Endothelial cell (in vitro differentiated cells): ENCODE measurements at places on chromosomes 7 and 10.
A peak's percentile ranks its signal among the peaks of the same experiment; 100 is the strongest.

DNA sequence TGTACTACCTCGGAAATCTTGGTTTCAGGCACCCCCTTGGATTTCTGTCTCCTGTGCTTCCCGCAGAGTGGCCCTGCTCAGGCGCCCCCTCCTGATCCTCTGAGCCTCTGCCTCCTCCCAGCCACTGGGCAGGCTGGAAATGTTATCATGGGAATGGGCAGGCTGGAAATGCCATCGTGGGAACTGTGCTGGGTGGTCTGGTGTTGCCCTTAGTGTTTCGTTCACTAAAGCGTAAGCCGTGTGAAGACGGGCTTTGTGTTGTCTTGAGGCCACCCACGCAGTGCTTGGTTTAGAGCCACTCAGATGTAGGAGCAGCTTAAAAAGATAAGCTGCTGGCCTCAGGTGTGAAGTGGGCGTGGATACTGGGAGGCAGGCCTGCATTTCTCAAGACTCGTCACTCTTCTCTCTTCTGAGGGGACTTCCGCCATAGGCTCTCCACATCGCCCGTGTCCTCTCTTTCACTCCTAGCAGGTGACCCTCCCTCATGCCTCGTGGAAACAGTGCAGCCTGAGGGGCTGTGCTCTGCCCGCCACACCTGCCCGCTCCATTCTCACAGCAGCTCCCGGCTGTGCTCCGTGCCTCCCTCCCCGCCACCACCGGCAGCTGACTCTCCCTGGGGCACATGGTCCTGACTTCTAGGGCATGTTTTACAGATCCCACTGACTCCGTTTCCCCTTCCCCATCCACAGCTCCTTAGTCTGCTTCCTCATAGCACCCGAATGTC, 28.5 kb downstream of the PPP2R2D start:
- H3K27me3 ChIP-seq: peaks cover 8% of the 10 kb centered on the region
- H3K4me3 ChIP-seq: peak overlapping the region; percentile 42
- H3K36me3 ChIP-seq: peaks cover 20% of the 10 kb centered on the region
- H3K4me1 ChIP-seq: peaks cover 60% of the 10 kb centered on the region
- peak overlapping the region; percentile 62 for H3K27ac ChIP-seq
- no peak for DNase-seq

GRCh38 chr7:88216276-88216675, 3.6 kb downstream of the SRI start:
- DNase-seq: no peak
- peaks cover 2% of the 10 kb centered on the region for H3K27me3 ChIP-seq
- H3K27ac ChIP-seq: no peak overlapping the region
- H3K36me3 ChIP-seq: peaks cover 22% of the 10 kb centered on the region
- peaks cover 17% of the 10 kb centered on the region for H3K4me1 ChIP-seq
- no peak overlapping the region for H3K4me3 ChIP-seq

GRCh38 chr10:132420981-132421846, 24.2 kb downstream of the PWWP2B start:
- peaks cover 4% of the 10 kb centered on the region for H3K4me1 ChIP-seq
- H3K4me3 ChIP-seq: no peak overlapping the region
- H3K36me3 ChIP-seq: no peaks in the 10 kb centered on the region
- H3K27me3 ChIP-seq: peaks cover 11% of the 10 kb centered on the region

- H3K27ac ChIP-seq: no peak overlapping the region
- no peaks in the 10 kb centered on the region for H3K36me3 ChIP-seq
- H3K4me1 ChIP-seq: no peaks in the 10 kb centered on the region
- no peak for DNase-seq
- no peaks in the 10 kb centered on the region for H3K27me3 ChIP-seq
Measured at GRCh38 chr7:48643431-48644013, 280.8 kb upstream of the CDC14C start.

- H3K4me3 ChIP-seq: no peak overlapping the region
- no peaks in the 10 kb centered on the region for H3K36me3 ChIP-seq
- H3K27me3 ChIP-seq: no peaks in the 10 kb centered on the region
- H3K27ac ChIP-seq: no peak overlapping the region
- no peak for DNase-seq
Measured at GRCh38 chr10:17950726-17951125, 992 bp upstream of the SLC39A12 start.

DNA sequence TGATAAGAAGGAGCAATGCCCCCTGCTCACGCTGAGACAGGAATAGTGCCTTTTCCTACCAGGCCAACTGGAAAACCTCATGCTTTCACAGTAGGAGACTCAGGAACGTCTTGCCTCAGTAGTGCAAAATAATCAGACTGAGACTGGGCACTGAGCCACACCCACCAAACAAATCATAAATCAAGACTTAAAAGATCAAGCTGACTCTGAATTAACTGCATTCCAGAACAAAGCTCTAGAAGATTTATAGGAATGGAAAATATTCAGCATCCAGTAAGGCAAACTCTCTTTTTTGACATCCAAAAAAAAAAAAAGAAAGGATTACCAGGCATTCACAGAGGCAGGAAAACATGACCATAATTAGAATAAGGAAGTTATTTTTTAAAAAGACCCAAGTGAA, 30.5 kb upstream of the SLC18A3 start:
- no peaks in the 10 kb centered on the region for H3K36me3 ChIP-seq
- H3K4me1 ChIP-seq: no peaks in the 10 kb centered on the region
- H3K27ac ChIP-seq: no peak overlapping the region
- H3K4me3 ChIP-seq: no peak overlapping the region

- no peaks in the 10 kb centered on the region for H3K4me1 ChIP-seq
- peaks cover 1% of the 10 kb centered on the region for H3K27me3 ChIP-seq
- H3K27ac ChIP-seq: no peak overlapping the region
Measured at GRCh38 chr7:45217358-45217757, 59.8 kb downstream of the RAMP3 start.

DNA sequence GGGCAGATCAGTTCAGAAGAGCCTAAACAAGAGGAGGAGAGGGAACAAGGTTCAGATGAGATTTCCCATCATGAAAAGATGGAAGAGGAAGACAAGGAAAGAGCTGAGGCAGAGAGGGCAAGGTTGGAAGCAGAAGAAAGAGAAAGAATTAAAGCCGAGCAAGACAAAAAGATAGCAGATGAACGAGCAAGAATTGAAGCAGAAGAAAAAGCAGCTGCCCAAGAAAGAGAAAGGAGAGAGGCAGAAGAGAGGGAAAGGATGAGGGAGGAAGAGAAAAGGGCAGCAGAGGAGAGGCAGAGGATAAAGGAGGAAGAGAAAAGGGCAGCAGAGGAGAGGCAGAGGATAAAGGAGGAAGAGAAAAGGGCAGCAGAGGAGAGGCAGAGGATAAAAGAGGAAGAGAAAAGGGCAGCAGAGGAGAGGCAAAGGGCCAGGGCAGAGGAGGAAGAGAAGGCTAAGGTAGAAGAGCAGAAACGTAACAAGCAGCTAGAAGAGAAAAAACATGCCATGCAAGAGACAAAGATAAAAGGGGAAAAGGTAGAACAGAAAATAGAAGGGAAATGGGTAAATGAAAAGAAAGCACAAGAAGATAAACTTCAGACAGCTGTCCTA, 52.7 kb upstream of the AGBL3 start:
- no peak overlapping the region for H3K27ac ChIP-seq
- peaks cover 42% of the 10 kb centered on the region for H3K36me3 ChIP-seq
- H3K4me1 ChIP-seq: peaks cover 3% of the 10 kb centered on the region

GRCh38 chr10:29535012-29535777, 99.6 kb downstream of the SVIL start:
- H3K4me1 ChIP-seq: peaks cover 4% of the 10 kb centered on the region
- peaks cover 30% of the 10 kb centered on the region for H3K36me3 ChIP-seq
- peak; percentile 58 for DNase-seq
- peak overlapping the region; percentile 2 for H3K4me3 ChIP-seq
- H3K27me3 ChIP-seq: peaks cover 1% of the 10 kb centered on the region

DNA sequence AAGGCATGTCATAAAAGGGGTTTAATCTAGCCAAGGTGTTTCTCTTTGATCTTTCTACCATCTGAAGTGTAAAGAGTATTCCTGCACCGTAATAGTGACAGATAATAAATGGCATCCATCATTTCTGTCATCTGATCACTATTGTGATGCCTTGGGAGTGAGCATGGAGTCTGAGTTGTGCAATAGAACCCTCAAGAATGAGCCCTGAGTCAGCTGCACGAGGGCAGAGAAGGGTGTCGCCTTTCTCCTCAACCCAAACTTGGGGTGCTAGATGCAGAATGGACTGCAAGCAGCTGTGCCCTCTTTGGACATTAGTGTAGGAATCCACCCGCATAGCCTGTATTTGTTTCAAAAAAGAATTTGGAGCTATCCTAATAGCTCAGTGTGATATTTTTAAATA, 115.2 kb downstream of the ZNF37A start:
- no peak overlapping the region for H3K27ac ChIP-seq
- DNase-seq: no peak
- no peaks in the 10 kb centered on the region for H3K36me3 ChIP-seq
- H3K27me3 ChIP-seq: peaks cover 5% of the 10 kb centered on the region

- no peaks in the 10 kb centered on the region for H3K36me3 ChIP-seq
- no peak overlapping the region for H3K4me3 ChIP-seq
- peaks cover 10% of the 10 kb centered on the region for H3K27me3 ChIP-seq
- no peak for DNase-seq
Measured at GRCh38 chr10:46225597-46225996, 61.2 kb upstream of the ANTXRL start.

GRCh38 chr10:31759124-31759798, 169.4 kb downstream of the ARHGAP12 start:
- H3K27me3 ChIP-seq: peaks cover 12% of the 10 kb centered on the region
- H3K4me1 ChIP-seq: peaks cover 22% of the 10 kb centered on the region
- DNase-seq: peak; percentile 19

DNA sequence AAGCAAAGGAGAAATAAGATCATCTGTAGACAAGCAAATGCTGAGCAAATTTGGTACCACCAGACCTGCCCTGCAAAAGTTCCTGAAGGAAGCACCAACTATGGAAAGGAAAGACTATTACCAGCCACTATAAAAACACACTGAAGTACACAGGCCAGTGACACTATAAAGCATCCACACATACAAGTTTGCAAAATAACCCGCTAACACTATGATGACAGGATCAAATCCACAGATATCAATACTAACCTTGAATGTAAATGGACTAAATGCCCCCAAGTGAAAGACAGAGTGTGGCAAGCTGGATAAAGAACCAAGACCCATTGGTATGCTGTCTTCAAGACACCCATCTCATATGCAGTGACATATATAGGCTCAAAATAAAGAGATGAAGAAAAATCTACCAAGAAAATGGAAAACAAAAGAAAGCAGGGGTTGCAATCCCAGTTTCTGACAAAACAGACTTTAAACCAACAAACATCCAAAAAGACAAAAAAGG, 18.2 kb upstream of the PDK4 start:
- no peak overlapping the region for H3K27ac ChIP-seq
- DNase-seq: no peak
- no peaks in the 10 kb centered on the region for H3K36me3 ChIP-seq
- peaks cover 21% of the 10 kb centered on the region for H3K4me1 ChIP-seq
- H3K4me3 ChIP-seq: no peak overlapping the region

DNA sequence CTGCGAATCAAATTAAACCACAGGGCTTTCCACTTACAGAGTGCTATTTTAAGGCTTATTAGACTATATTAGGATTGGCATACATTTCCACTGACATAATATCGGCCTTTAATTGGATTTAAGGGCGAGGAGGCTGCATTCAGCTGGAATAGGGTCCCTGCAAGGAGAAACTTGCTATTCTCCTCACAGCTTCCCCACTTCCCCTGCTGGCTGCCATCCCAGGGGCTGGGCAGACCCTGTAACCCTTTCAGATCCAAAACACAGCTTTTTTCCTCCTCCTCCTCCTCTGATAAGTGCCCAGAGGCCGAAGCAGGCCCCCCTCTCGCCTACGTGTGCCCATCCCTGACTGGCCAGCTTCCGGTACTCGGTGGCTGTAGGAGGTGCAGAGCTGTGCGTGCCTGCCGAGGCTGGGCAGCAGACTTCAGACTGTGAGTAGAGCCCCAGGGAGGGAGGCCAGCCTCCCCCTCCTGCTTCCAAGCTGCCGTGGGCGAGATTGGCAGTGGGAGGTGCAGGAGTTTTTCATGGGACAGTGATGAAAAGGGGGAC, 224.2 kb downstream of the PLXNA4 start:
- H3K36me3 ChIP-seq: no peaks in the 10 kb centered on the region
- no peak overlapping the region for H3K27ac ChIP-seq
- H3K27me3 ChIP-seq: peaks cover 1% of the 10 kb centered on the region
- peaks cover 4% of the 10 kb centered on the region for H3K4me1 ChIP-seq
- H3K4me3 ChIP-seq: no peak overlapping the region

- H3K27ac ChIP-seq: no peak overlapping the region
- H3K36me3 ChIP-seq: peaks cover 16% of the 10 kb centered on the region
- H3K4me3 ChIP-seq: no peak overlapping the region
- DNase-seq: no peak
- peaks cover 24% of the 10 kb centered on the region for H3K4me1 ChIP-seq
- peaks cover 21% of the 10 kb centered on the region for H3K27me3 ChIP-seq
Measured at GRCh38 chr7:1057416-1058291, 13.3 kb downstream of the GPR146 start.

GRCh38 chr10:134247-135131, 766 bp upstream of the ZMYND11 start:
- peaks cover 16% of the 10 kb centered on the region for H3K27me3 ChIP-seq
- peak overlapping the region; percentile 93 for H3K4me3 ChIP-seq
- H3K36me3 ChIP-seq: peaks cover 3% of the 10 kb centered on the region
- peaks cover 22% of the 10 kb centered on the region for H3K4me1 ChIP-seq

DNA sequence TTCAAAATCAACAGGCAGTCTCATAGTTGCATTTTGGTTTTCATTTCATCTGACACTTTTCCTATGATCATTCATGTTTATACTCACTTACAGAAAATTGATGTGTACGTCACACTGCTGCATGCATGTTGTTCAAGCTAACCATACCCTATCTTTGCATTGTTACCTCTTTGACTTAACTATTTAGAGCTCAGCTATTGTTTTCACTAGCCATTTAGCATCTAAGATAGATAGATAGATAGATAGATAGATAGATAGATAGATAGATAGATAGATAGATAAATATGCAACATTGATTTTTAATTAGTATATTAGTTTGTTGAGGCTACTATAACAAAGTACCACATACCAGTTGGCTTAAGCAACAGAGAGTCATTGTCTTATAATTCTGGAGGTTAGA, 649.5 kb upstream of the KCND2 start:
- no peaks in the 10 kb centered on the region for H3K27me3 ChIP-seq
- H3K4me1 ChIP-seq: no peaks in the 10 kb centered on the region
- no peaks in the 10 kb centered on the region for H3K36me3 ChIP-seq
- no peak for DNase-seq
- no peak overlapping the region for H3K27ac ChIP-seq

DNA sequence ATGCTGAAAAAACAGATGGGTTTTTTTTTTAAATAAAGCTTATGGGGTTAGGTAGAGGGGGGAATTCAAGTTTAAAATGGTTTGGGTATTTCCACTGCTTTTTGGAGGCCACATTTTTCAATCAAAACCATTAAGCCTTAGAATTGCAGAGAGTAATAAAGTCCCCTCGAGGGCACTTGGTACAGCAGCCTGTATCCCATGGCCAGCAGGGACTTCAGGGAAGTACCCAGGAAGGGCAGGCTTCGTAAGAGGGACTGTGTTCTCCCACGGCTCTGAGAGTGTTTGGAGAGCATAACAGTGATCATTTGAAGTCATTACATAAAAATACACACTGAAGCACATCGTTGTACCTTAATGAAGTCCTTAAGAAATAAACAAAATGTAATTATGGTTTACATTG, 432.7 kb downstream of the DPP6 start:
- no peaks in the 10 kb centered on the region for H3K4me1 ChIP-seq
- H3K36me3 ChIP-seq: no peaks in the 10 kb centered on the region
- no peak overlapping the region for H3K27ac ChIP-seq
- H3K4me3 ChIP-seq: no peak overlapping the region
- peaks cover 2% of the 10 kb centered on the region for H3K27me3 ChIP-seq
- no peak for DNase-seq

GRCh38 chr10:7170626-7171322, 240.1 kb downstream of the SFMBT2 start:
- H3K27ac ChIP-seq: no peak overlapping the region
- DNase-seq: no peak
- peaks cover 40% of the 10 kb centered on the region for H3K36me3 ChIP-seq
- H3K27me3 ChIP-seq: peaks cover 3% of the 10 kb centered on the region
